ENCODE measurements at places on chromosomes 7 and 10.
A peak's percentile ranks its signal among the peaks of the same experiment; 100 is the strongest.

DNA sequence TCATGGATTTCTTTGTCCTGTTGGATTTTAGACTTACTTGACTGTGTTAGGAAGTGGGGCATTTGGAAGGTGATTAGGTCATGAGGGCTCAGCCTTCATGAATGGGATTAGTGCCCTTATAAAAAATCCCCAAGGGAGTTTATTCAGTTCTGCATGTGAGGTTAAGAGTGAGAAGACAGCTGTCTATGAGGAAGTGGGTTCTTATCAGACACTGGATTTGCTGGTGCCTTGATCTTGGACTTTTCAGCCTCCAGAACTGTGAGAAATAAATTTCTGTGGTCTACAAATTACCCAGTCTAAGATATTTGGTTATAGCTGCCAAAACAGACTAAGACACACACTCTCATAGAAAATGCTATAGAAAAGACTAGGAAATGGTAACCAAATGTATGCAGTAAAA is 724.7 kb upstream of the FZD8 start:
- H3K4me1 ChIP-seq: peaks cover 7% of the 10 kb centered on the region
- no peak overlapping the region for H3K27ac ChIP-seq
- no peaks in the 10 kb centered on the region for H3K36me3 ChIP-seq
- H3K27me3 ChIP-seq: no peaks in the 10 kb centered on the region

DNA sequence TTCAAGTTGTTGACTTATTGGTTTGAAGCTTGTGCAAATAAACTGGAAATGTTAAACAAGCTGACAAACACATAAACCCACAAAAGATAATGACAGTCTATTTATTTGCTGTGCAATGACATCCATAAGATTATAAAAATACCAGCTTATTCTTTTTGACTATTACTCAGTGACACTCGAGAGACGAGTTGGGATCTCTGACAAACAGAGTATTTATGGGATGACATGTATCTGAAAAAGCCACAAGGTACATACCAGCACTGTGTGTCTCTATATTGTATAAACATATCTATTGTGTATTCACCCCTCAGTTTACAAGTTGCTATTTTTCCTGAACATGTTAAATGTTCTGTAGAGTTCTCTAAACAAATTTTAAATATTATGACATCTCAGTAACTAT is 88.9 kb downstream of the CHRM2 start:
- no peak for DNase-seq
- H3K36me3 ChIP-seq: no peaks in the 10 kb centered on the region
- H3K27me3 ChIP-seq: no peaks in the 10 kb centered on the region

GRCh38 chr10:26437637-26438461 is at the start of gene APBB1IP:
Gene APBB1IP, plus strand, starts transcription at chr10:26438341. Its CDS starts 53,986 bp downstream, at chr10:26492327.
- peak; percentile 67 for DNase-seq
- H3K4me1 ChIP-seq: peaks cover 72% of the 10 kb centered on the region
- H3K27me3 ChIP-seq: no peaks in the 10 kb centered on the region
- peak within 1 kb of the TSS; percentile 96 for H3K4me3 ChIP-seq
- peak within 1 kb of the TSS; percentile 98 for H3K27ac ChIP-seq

DNA sequence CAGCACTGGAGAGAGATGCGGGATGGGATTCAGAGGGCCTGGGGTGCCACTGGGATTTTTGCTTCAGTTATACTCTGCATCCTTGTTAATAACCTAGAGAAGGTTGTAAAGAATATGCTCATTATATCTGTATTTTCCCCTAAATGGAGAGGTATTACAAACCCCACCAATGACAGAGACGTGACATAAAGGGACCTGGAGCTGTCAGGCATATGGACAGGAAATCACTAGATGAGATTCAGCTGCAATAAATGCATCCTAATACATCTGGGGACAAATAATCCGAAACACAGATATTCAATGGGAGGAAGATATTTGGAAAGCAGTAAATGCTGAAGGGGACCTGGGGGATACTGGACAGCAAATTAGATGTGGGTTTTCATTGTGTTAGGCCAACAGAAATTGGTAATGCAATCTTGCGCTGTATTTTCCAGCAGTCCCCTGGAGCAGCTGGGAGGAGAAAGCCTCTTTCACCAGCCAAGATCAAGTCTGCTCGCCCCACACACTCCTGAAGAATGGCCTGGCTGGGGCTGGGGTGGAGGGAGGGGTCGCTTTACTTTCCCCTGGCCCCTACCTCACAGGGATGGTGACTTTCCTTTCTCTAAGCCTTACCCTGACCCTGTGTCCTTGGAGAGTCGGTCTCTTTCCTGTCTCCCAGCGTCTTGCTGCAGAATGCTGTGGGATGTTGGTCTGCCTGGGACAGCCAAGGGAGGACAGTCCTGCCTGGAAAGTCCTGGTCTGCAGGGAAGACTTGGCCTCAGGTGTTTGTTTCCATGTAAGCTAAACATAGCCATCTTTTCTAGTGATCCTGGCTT is 653.8 kb downstream of the LRMDA start:
- H3K4me1 ChIP-seq: no peaks in the 10 kb centered on the region
- H3K27me3 ChIP-seq: peaks cover 8% of the 10 kb centered on the region
- DNase-seq: no peak
- H3K36me3 ChIP-seq: no peaks in the 10 kb centered on the region

- no peak overlapping the region for H3K27ac ChIP-seq
- peaks cover 11% of the 10 kb centered on the region for H3K4me1 ChIP-seq
- H3K4me3 ChIP-seq: no peak overlapping the region
Observed at GRCh38 chr7:108497082-108497725, 28.7 kb downstream of the PNPLA8 start.

DNA sequence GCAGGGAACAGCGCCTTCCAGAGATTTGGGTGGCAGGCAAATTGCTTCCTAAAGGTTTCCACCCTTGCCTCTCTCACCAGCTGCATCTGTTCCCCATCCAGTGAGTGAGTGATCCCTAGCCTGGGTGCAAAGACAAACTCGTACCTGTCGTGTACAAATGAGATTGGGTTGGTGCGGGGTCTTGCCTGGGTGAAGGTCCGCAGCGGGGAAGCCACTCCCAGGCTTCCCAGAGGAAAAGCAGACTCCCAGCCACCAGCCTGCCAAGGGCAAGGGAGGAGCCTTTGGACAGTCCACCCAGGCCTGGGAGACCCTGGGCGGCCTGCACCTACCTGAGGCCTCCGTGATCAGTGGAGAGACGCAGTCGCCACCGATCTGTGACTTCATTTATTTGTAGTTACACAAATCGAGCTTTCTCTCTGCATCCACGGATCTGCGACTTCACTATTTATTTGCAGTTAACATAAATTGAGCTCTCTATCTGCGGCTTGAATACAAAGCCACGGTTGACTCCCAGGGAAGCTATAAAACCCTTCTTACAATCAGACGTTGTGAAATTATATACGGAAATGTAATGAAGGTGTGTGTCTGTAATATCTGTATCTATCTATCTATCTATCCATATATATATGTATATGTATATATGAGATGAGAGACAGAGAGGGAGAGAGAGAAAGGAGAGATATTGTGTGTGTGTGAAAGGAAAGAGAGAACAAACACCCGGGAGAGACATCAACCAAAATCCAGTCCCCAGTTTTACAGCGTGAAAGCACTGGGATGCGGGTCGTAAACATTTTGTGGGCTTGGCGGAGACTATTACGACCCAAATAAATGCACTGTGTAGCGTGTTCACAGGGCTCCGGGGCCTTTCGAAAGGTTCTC is 3.0 kb upstream of the HOXA7 start:
- peaks cover 78% of the 10 kb centered on the region for H3K27me3 ChIP-seq
- H3K4me3 ChIP-seq: peak overlapping the region; percentile 76
- no peak for DNase-seq
- H3K4me1 ChIP-seq: peaks cover 32% of the 10 kb centered on the region

- H3K27ac ChIP-seq: no peak overlapping the region
- no peak for DNase-seq
- H3K36me3 ChIP-seq: no peaks in the 10 kb centered on the region
- H3K4me1 ChIP-seq: no peaks in the 10 kb centered on the region
- H3K4me3 ChIP-seq: no peak overlapping the region
Observed at GRCh38 chr10:131147301-131147975, 164.1 kb downstream of the TCERG1L start.

DNA sequence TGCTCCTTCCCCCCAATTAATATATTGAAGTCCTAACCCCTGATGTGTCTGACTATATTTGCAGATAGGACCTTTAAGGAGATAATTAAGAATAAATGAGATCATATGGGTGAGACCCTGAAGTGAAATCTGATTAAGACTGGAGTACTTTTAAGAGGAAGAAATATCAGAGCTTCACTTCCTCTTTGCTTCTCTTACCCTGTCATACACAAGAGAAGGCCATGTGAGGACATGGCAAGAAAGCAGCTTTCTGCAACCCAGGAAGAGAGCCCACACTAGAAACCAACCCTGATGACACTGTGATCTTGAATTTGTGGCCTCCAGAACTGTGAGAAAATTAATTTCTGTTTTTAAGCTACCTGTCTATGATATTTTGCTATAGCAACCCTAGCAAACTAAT is 44.2 kb downstream of the JMJD1C start:
- H3K27me3 ChIP-seq: no peaks in the 10 kb centered on the region
- peak; percentile 20 for DNase-seq
- peak overlapping the region; percentile 88 for H3K27ac ChIP-seq
- H3K4me3 ChIP-seq: peak overlapping the region; percentile 66
- no peaks in the 10 kb centered on the region for H3K36me3 ChIP-seq
